ENCODE measurements at places on chromosomes 13 and 19. TPM values are rescaled to one million over a fixed set of nuclear protein-coding genes. Genes with fewer than 3 reads are reported as not detected.

PPP6R1 gene
- total RNA-seq = 265 TPM

LGALS14 gene
- total RNA-seq = not detected

TTC9B gene
- total RNA-seq = not detected

KLF1 gene
- 0.21 TPM for total RNA-seq

FCGBP gene
- 6.2 TPM for total RNA-seq

IRGC gene
- not detected for total RNA-seq

TMPRSS9 gene
- not detected for total RNA-seq

CACNG8 gene
- total RNA-seq = not detected

SHKBP1 gene
- 116 TPM for total RNA-seq

KCNN4 gene
- 31.9 TPM for total RNA-seq

SELENOV gene
- total RNA-seq = not detected

ODAD3 gene
- not detected for total RNA-seq

POSTN gene
- not detected for total RNA-seq

SPRY2 gene
- total RNA-seq = 0.29 TPM

CEACAM3 gene
- total RNA-seq = not detected

POLD1 gene
- total RNA-seq = 181 TPM

ZNF112 gene
- total RNA-seq = not detected

KASH5 gene
- not detected for total RNA-seq

Data from activated CD8-positive, alpha-beta T cell treated with anti-CD3 and anti-CD28 coated beads, Interleukin-2, amount 10 ng/mL, durations not matched to agents 7 days and 5 days (primary cell).